ENCODE measurements at places on chromosomes 1 and 21.
A peak's percentile ranks its signal among the peaks of the same experiment; 100 is the strongest.

DNA sequence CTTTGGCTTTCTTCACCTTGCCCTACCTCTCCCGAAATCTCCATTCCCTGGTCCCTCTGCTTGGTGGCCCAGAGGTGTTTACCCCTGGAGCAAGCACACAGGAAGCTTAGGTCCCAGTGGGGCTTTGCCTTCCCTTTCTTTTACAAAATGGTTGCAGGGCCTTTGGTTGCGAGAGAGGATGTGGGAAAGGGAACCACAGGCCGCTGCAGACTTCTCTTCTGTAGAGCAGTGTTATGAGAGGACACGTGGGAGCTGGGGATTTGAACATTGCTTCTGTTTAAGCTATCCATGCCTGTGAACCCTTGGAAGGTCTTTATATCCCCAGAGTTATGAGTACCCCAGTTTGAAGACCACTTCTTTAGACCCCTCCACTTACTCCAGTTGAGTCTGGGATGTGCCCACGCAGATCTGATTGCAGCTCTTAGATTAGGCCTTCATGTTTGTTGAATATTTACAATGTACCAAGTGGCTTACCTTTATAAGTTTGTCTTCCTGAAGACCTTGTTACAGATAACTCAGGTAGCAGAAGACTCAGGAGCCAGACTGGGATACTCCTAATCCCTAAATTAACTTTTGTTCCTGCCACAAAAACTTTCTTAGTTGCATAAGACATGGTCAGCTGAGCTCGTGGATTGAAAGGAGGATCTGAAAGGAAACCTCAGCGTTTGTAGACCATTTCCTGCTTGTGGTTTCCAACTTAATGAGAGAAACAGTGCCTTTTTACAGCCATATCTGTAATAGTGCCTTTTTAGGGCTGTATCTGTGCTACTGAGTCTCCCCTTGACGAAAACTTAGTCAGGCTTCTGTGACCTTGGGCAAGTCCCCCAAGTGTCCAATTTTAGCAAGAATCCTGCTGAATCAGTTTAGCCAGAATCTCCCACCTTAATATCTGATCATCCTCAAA, 21.9 kb upstream of the IVNS1ABP start:
- DNase-seq = peak; percentile 28

DNA sequence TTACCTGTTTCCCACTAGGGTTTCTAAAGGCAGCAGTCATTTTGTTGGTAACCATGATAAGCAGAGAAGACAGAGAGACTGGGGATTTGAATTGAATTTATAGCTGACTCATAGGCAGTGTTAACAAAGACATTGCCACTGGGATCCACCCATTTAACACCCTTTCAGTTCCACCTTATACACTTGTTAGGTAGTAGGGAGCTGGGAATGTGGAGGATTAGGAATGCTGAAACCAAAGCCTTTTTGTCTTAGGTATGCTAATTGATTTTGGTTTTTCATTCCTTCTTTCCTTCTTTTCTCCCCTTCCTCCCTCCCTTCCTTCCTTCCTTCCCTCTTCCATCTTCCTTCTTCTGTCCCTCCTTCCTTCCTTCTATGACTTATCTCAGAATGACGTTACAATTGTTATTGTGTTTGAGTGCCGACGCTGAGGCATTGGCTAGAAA, 7.5 kb upstream of the EVI5 start:
- no peak for DNase-seq

GRCh38 chr1:226642421-226642820, 93.9 kb downstream of the STUM start:
- no peak for DNase-seq

DNA sequence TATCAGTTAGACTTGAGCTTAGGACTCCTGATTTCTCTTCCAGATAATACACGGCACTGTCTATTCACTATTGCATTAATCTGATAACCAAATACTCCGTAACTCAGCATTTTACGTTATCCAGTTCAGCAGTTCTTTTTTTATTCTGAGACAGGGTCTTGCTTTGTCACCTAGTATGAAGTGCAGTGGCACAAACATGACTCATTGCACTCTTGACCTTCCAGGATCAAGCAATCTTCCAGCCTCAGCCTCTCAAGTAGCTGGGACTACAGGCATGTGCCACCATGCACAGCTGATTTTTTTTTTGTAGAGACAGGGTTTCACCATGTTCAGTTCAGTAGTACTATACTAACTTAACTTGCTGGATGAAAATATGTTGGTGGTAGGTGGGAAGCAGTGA, 156.4 kb downstream of the PATJ start:
- no peak for DNase-seq

GRCh38 chr1:156295391-156295947, at the start of gene GLMP:
GLMP (minus strand) TSS chr1:156295679; CDS start chr1:156295645, 34 bp downstream.
- DNase-seq = peak; percentile 65

DNA sequence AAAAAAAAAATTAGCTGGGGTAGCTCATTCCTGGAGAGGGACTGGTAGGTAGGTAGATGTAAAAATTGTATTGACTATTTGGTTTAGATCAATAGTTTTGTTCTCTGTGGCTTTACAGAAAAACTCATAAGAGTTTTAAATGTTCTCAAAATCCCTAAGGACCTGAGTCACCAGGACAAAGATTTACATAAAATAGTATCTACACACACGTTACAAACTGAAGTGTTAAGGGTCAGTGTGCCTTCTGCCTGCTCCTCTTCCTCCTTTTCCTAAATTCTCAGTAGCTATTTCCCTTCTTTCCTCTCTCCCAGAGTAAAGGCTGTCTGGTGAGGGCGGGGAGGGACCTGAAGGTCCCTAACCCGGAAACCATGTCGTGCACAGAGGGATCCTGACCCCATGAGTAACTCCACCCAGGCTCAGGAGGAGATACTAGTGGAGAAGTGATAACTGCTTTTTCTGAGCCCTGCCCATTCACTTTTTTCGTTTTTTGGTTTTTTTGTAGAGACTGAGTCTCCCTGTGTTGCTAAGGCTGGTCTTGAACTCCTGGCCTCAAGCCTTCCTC, 8.1 kb downstream of the PLEKHM2 start:
- DNase-seq = no peak

GRCh38 chr1:66341446-66342089, 192.4 kb upstream of the SGIP1 start:
- no peak for DNase-seq

DNA sequence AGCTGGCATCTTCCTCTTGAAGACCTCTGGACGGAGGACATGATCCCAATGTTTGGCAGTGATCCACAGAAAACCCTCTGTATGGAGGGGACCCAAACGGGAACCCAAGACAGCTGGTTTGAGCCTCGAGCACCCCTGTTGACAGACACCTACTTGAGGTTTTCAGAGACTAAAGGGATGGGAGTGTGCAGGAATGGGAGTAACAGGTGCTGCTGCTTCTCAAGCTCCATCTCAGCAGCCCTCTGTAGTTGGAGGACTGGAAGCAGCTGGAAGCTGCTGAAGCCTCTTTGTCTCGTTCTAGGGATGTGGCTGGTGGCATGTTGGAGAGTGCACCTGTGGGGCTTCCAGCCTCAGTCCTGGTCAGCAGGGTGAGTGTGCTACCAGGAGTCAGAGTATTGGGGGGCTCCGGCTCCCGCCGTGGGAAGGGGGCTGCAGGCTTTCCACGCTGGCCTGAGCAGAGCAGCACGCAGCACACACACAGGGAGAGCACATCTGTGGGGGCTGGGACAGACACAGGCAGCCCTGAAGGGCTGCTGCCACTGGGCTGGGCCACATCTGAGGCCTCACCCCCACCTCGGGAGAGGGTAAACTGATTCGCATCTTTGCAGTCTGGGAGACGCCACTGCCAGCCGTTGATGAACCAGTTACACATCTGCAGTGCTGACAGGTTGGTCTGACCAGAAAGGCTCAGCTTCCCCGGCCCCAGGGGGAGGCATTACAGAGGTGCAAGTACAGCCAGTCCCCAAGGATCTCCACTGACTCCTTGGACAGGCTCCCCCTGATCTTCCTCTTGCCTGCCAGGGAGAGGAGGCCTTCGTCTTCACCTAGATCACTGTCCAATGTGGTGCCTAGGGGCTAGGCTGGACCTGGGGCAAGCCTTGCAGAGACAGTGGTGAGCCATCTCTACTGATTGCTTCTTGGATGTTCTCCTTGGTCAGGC, 56.6 kb downstream of the ADSS2 start:
- DNase-seq = no peak

DNA sequence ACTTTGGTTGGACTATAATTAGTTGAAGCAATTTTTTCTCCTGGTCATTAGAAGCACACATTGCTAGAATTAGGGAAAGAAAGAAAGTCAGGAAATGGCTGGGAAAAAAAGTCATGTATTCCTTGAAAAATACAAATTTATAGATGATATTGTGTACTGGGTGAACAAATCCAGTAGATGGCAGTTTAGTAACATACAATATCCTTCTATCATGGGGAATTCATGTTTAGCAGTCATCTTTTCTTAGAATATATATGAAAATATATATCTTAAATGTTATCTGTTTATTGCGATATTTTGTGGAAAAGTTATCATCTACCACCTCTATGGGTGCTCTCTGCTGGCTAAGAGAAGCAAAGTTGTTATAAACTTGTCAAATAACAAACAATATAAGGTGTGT, 13.1 kb upstream of the ZRANB2 start:
- no peak for DNase-seq

All from GM19239 (cell line).